ENCODE measurements at places on chromosomes 11 and 22. TPM values are rescaled to one million over a fixed set of nuclear protein-coding genes. Genes with fewer than 3 reads are reported as not detected.

CCDC89 gene
- total RNA-seq: not detected

GPHA2 gene
- not detected for total RNA-seq

HTR3A gene
- not detected for total RNA-seq

APOC3 gene
- total RNA-seq: not detected

PIH1D2 gene
- 0.67 TPM for total RNA-seq

DDX25 gene
- total RNA-seq: 0.43 TPM

MAPK8IP2 gene
- 0.11 TPM for total RNA-seq

C11orf97 gene
- total RNA-seq: not detected

LRRC32 gene
- total RNA-seq: 24.5 TPM

GAL gene
- total RNA-seq: 2.2 TPM

PNPLA3 gene
- total RNA-seq: 0.58 TPM

OR5P2 gene
- total RNA-seq: not detected

PRR5L gene
- 8.1 TPM for total RNA-seq

RFPL1 gene
- total RNA-seq: not detected

APOBEC3H gene
- total RNA-seq: 7.1 TPM

CCDC188 gene
- total RNA-seq: not detected

BCO2 gene
- 0.97 TPM for total RNA-seq

ARHGAP20 gene
- 0.45 TPM for total RNA-seq

CARD10 gene
- total RNA-seq: 0.18 TPM

FXYD2 gene
- 6.7 TPM for total RNA-seq

ARHGAP1 gene
- 34.5 TPM for total RNA-seq

SLC5A1 gene
- not detected for total RNA-seq

Measured in activated CD8-positive, alpha-beta T cell treated with anti-CD3 and anti-CD28 coated beads for 36 hours (primary cell).